ENCODE measurements at places on chromosomes 1 and 21.

- no peak for DNase-seq
Observed at GRCh38 chr1:58480191-58480590, 66.3 kb downstream of the OMA1 start.

GRCh38 chr1:162857850-162858249 lies 3.1 kb downstream of the CCDC190 start:
- DNase-seq: no peak

- DNase-seq: no peak
Observed at GRCh38 chr1:93768380-93768863, 86.8 kb upstream of the BCAR3 start.

DNA sequence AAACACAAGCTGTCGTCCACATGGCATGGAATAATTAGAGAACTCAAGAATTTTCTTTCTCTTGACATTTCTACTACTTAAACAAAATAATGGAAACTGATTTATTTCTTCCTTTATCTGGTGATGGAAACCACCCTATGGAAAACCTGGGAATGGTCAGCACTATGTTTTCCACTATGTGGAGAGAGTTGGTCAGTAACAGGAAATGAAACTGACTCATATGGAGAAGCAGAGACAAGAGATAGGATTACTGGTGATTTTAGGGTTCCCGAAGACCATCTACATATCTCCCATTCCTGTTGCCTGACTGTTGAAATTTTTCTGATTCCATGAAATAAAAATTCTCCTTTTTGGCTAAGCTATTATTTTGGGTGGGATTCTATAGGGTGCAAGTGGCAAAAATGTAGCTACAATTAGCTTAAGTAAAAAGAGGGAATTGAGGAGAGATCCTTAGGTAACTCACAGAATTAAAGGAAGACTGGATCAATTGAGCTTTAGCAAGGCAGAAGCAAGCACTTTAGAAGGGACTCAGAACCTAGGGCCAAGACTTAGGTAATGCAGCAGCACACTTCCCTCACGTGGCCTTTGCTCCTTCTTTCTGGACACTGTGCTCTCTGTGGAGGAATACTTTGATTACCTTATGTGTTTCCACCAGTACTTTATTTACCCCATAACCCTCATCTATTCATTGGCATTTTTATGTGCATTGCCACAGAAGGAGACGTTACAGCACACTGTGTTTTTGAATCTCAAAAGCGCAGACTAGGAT lies 89.6 kb downstream of the LEPR start:
- no peak for DNase-seq

DNA sequence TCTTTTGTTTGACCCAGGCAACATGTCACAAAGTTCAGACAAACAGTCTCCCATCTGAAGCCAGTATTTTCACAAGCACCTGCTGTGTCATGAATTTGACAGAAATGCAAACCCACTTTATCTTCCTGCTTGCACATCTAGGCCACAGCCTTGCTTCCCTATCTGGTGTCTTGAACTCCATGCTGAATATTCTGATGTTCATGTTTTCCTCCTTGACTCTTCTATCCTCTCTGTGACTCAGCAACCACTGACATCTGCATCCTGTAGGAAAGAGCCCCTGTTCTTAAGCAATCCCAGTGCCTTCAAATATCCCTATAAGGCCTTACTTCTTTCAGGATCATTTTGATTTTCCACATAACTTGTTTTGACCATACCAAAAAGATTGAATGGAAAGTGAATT lies 6.5 kb downstream of the CD55 start:
- no peak for DNase-seq

DNA sequence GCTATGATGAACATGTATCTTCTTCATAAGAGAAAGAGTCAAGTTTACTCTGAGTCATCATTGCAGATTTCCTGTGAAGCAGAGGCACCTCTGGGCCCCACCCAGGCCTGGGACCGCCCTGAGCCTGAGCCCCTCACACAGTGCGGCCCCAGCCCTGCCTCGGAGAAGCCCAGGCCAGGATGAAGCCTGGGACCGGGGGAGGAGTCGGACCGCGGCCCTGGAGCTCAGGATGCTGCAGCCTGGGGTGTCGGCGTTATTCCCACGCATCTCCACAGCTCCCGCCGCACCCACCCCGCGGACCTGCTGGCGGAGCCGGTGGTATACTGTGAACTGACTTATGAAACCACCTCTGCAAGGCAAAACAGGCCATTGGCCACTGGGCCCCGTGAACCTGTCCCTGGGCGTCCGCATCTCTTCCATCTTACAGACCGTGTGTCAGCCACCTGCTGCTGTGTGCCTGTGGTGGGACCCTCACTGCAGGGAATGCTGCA lies 2.4 kb upstream of the COL6A1 start:
- no peak for DNase-seq

Data from activated CD4-positive, alpha-beta T cell treated with anti-CD3 and anti-CD28 coated beads, Interleukin-2, amount 10 ng/mL, durations not matched to agents 7 days and 5 days (primary cell).